Renal cortex interstitium (tissue), 15 donors: ENCODE measurements at places on chromosomes 12 and 14.
A peak's percentile ranks its signal among the peaks of the same experiment; 100 is the strongest.

DNA sequence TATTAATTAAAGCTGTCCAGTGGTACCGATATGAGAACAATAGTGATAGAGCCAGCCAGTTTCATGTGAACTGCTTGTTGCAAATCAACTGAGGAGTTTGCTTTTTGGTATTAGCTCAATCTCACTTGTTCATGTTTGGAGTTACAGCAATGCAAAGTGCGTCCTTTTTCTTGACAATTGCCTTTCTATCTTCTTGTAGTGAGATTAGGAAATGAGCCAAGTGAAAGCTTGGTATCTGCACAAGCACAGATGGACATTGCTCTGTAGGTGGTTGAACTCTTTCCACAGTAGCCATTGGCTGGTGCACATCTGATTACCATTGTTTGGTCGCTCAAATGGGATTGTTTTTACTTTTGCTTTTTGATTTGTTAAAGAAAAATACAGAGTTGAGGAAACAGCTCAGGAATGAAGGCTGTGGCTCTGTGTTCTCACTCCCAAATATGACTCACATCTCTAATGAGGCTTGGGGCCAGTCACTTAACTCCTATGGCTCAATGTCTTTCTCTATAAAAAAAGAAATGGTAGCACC is 241.4 kb downstream of the BMP4 start:
- peak; percentile 7 for DNase-seq

DNA sequence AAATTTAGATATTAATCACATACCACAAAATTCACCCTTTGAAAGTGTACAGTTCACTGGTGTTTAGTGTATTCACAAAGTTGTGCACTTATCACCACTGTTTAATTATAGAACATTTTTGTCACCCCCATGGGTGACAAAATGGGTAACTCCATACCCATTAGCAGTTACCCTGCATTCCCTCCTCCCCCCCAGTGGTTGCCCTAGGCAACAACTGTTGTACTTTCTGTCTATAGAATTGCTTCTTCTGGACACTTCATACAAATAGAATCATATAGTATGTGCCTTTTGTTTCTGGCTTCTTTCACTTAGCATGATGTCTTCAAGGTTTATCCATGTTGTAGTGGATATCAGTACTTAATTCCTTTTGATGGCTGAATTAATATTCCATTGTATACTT is 52.7 kb downstream of the FBXO34 start:
- no peak for DNase-seq

DNA sequence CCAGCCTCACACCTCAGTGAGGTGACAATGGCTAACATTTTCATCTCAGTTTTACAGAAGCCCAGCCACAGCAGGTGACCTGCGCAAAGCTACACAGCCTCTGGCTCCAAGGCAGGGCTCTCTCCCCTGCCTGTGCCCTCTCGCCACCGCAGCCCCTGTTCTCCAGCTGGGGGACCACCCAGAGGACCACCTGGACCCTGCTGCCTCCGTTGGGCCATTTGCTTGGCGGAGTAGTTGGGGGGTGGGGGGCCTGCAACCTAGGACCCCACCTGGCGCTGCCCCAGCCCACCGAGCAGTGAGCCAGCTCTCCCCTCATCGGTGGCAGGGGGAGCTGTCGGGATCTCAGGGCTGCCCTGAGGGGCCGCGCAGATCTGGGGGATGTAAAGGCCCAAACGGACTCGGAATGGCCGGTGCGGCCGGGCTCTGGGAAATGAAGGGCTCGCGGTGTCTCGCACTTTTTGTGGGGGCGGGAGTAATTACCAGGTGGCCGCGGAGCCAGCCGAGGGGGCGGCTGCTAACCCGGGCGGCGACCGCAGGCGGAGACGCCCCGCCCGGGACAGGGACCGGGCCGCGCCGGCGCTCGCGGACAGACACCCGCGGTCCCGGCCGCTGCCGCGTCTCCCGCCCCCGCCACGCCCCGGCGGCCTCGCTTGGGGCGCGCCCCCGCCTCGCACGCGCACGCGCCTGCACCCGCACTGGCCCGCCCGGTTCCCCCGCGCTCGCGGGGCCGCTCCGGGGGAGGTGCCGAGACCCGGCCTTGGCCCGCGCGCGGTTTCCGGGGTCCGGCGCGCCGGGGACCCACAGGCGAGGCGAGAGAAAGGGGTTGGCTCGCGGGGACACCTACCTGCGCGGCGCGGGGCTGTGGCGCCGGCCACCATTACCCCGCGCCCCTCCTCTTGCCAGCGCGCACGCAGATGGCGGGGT is 8.6 kb upstream of the GPR68 start:
- no peak for DNase-seq

GRCh38 chr12:119614705-119615104 is 21.1 kb downstream of the TMEM233 start:
- no peak for DNase-seq

DNA sequence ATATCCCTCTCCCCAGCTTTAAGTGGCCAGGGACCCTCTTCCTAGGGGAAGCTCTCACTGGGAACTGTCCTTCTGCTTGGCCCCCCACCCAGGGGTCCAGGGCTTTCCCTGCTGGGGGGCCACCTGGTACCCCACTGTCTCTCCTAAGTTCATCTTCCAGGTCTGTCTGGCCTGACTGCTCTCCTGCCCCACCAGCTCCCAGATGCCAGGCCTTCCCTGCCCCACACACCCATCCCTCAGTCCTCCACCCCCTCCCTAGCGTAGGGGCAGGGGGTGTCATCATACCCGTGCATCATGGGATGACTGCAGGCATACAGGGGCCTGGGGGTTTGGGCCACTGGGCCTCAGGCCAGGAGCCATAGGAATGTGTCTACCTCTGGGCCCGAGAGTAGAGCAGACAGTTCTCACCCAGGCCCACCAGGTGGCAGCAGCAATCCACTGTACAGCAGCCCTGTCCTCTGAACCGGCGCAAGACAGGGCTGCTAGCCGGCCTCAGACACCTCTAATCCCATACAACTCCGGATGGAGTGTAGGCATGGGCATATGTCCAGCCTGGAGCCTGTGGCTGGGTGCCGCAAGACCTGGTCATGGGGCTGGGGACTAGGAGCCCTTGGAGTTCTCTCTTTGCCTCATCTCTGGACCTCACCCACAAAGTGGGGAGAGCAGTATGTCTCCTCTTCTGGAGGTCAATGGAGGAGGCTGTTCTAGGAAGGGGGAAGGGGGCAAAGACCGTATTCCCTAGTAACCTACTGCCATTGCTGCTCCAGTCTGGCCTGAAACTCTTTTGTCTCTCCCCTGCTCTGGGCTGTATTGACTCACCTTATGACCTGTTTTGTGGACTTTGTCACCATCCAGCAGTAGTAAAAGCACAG is 10.0 kb upstream of the SMARCD1 start:
- peak; percentile 78 for DNase-seq

DNA sequence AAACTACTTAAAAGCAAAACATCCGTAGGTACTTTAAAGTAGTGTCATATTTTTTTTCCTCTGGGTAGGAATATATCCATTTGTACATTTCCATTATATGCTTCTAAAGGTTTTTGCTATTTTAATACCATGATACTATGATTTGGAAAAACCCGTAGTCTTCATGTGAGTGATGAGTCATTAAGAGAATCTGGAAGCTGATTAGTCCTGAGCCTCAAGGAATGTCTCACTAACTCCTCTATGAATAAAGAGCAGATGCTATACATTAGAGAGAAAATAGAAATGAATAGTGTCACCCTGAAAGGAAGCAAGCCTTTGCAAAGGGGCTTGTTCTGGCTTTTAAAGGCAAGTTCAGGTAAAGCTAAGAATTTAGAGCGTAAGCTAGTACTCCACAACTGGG is 432.1 kb downstream of the CCDC91 start:
- DNase-seq, result no peak

DNA sequence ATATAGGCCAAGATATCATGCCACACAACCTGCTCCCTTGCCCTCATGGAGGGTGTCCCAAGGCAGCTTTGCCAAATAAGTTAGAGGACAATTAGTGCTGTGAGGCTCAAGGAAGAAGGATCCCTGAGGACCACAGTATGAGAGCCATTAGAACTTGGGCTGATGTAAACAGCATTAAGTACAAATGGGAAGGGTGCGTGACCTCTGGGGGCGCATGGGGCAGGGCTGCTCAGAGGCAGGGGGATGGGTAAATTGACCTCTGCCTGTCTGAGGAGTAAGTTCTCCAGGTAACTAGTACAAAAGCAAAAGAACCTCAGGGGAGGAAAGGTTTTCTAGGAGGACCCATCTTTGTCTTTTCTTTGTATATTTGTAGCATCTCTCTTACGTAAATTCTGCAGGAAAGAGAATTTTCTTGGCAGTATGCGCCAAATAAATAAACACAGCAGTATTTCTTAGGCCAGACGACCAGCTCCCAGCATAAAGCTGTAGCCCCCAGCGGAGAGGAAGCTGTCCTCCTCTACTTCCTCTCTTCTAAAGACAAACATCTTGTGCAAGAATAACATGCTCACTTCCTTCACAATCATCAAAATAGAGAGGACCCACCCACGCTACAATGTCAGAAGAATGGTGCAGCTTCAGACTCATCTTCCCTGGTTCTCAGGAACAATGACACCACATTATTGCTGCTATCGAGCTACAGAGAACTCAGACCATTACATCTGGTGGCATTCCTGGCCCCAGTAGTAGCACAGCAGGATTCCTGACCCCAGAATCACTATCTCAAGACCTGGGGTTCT is 16.4 kb upstream of the VWF start:
- DNase-seq, result peak; percentile 58

DNA sequence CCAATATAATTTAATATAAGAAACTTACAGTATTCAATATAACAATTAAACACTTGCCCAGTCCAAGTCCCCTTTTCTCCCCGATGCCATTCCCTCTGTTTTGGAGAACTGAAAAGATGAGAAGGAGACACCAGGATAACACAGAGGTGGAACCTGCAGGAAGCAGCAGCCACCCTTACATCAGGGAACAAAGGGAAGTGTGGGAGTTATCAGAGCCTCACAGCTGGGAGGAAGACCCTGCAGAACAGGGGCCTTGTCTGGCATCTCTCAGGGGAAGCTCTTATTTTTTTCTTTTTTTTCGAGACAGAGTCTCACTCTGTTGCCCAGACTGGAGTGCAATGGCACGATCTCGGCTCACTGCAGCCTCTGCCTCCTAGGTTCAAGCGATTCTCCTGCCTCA is 52.6 kb downstream of the CALM1 start:
- DNase-seq, result no peak

DNA sequence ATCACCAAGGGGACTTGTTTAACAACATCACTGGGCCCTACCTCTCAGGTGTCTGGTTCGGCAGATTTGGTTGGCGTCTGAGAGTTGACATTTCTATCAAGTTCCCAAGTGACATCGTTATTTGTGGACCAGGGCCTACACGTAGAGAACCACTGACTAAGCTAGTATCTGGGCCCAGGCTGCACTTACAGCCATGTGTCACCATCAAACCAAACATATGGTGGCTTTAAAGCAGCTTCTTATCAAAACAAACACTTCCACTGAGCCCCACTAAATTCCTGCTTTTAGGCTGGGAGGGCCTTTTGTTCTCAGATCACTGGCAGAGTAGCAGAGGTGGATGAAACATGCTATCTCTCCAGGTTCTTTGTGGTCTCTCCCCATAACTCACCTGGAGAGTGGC is 220.5 kb downstream of the PELI2 start:
- no peak for DNase-seq
